ENCODE measurements at places on chromosomes 6 and 20.

DNA sequence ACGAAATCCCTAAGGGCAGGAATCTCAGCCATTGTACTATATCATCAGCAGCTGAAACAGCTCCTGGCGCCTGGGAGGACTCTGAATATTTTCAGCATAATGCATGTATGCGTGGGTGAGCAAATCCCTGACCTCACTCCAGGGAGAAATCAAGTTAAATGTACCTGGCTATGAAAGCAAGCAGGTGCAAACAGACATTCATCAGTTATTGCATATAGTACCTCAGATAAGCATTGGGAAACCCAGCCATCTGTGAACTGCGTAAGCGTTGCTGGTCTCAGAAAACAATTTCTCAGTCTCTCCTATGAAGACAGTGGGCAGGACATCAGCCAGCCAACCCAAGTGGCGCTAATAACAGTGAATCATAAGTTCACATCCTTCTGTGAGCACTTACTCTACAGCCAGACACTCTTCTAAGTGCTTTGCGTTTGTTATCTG, 622.6 kb downstream of the EPM2A start:
- no peak for DNase-seq

- DNase-seq, result no peak
Observed at GRCh38 chr6:25311331-25311840, 32.2 kb downstream of the CARMIL1 start.

GRCh38 chr6:169812257-169812644, 60.8 kb downstream of the ERMARD start:
- no peak for DNase-seq

- no peak for DNase-seq
Observed at GRCh38 chr6:17584241-17584803, 15.8 kb upstream of the FAM8A1 start.

- DNase-seq, result no peak
Observed at GRCh38 chr6:127459231-127459641, at the start of gene KIAA0408. TSS of gene KIAA0408 (minus strand) at chr6:127459389. CDS start at chr6:127453981, 5,408 bp downstream.

GRCh38 chr6:145603424-145603833, 131.9 kb downstream of the EPM2A start:
- no peak for DNase-seq

DNA sequence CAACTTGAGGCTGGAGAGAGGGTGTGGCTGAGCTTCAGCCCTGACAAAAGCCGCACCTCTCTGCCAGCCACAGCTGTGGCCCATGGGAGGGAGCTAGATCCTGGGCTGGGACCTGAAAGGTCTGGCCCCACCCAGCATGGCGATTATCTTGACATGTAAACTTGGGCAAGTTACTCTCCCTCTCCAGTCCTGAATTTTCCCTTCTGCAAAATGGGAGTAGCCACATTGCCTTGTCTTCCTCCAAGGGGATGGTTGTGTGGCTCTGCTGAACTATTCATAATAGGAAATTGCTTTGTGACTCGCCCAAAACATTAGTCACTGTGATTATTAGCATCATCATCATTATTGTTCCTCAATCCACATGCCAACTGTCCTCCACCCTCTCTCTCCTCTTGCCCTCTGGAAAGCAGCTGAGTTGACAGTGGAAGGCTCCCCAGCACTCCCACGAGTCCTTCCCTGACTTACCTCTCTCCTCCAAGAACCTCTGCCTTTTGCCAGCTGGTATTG, 23.0 kb upstream of the RBPJL start:
- DNase-seq, result no peak

DNA sequence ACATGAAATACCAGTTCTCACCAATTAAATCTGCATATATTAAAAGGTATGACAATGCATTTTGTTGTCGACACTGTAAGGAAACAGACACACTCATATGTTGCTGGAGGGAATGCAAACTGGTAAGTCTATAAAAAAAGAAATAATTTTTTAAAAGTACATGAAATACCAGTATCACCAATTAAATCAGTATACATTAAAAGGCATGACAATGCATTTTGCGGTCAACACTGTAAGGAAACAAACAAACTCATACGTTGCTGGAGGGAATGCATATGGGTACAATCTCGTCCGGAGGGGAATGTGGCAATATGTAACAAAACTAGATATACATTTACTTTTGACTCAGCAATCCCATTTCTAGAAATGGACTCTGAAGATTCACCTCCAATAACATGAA, 6.5 kb downstream of the ZNF322 start:
- no peak for DNase-seq

- DNase-seq, result no peak
Observed at GRCh38 chr6:38799529-38800184, 84.5 kb downstream of the DNAH8 start.

GRCh38 chr6:146028252-146028795, 538 bp upstream of the GRM1 start:
- DNase-seq, result no peak

DNA sequence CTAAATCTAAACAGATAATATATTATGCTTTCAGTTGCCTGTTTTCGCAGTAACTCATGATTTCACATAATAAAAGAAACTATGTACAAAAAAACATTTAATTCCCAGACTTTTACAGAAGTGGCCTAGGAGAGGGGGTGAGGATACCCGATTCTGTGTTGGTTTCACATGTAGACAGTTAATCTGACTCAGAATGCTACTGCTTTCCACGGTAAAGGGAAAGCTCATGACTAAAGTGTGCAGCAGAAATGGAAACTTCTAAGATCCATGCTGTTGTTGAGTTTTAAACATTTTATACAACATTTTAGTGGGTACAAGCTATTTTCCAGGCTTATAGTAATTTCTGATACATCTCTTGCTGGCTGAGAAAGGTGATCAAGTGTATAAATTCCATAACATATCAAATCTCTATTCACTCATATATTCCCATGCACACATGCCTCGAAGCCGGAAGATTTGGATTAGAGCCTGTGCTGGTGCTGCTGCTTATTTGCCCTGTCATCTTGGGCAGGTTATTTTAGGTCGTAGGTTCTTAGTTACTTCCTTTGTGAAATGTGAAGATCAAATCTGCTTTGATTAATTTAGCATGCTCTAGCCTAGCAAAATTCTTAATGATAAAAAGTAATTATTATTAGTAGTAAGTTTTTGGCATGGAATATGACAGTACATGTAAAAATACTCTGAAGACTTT, 896.7 kb upstream of the MAP3K7 start:
- DNase-seq, result no peak

- DNase-seq, result no peak
Observed at GRCh38 chr6:145045582-145045981, 689.7 kb downstream of the EPM2A start.

DNA sequence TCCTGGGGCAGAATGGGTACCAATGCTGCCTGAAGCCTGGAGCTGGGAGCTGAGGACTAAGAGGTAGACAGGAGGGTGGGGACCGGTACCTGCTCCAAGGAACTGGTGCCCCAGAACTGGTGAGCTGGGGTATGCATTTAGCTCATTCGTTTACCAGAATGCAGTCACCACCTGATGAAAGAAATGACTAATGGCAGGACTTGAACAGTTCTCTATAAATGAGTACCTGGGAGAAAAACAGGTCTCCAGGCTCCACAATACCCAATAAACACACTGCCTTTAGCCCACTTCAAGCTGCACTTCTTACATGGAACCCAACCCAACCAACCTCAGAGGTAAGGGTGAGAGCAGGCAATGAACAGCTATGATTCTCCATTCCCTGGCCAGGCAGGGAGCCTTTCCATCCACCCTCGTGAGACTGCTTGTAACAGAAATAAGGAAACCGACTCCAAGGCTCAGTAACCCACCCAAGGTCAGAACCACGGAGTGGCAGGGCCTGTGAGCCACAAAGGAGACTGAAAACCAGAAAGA, 15.4 kb downstream of the FKBP1A start:
- no peak for DNase-seq

DNA sequence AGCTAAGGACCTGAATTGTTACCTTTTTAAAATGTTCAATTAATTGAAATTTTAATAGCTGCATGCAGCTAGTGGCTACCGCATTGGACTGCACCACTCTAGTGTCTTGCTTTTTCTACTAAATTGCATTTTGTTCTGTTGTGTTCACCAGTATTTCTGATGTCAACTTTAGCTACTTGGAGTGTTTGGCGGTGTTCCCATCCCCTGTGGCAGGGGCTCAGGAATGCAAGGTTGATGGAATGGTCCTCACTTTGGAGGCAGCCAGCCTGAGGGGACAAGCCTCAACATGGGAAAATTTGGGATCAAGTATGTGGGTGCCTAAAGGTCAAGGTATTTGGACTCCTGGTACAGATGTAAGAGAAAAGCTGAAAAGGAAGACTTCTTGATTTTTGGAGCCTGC, 230.1 kb upstream of the PRND start:
- no peak for DNase-seq

GRCh38 chr6:45758787-45759471, 256.7 kb downstream of the CLIC5 start:
- DNase-seq, result no peak

GRCh38 chr6:40802481-40802880, 215.3 kb upstream of the LRFN2 start:
- DNase-seq, result no peak

GRCh38 chr20:17172836-17173516, 53.9 kb upstream of the PCSK2 start:
- DNase-seq, result no peak

- no peak for DNase-seq
Observed at GRCh38 chr20:47957135-47957534, 171.9 kb upstream of the SULF2 start.

GRCh38 chr6:159481897-159482296, 211.1 kb downstream of the SOD2 start:
- DNase-seq, result no peak

DNA sequence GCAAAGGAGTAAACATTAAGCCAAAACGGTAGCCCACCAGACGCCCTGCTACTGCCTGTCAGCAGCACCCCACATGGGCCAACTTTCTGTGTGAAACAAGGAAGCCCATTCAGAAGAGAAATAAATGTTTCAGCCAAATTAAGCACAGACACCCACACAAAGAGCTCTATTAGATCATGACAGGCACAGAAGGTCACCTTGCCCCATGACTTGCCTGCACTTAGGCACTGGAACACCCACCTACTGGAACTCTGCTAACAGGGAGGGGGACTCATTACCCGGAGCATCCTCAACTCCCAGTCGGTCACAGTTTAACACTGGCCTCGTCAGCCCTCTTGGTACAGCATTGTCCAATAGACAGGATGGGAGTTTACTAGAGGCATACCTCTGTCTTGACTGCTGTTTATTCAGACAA, 31.8 kb downstream of the GFOD1 start:
- DNase-seq, result no peak

- no peak for DNase-seq
Observed at GRCh38 chr6:128807577-128807976, 75.4 kb upstream of the LAMA2 start.

DNA sequence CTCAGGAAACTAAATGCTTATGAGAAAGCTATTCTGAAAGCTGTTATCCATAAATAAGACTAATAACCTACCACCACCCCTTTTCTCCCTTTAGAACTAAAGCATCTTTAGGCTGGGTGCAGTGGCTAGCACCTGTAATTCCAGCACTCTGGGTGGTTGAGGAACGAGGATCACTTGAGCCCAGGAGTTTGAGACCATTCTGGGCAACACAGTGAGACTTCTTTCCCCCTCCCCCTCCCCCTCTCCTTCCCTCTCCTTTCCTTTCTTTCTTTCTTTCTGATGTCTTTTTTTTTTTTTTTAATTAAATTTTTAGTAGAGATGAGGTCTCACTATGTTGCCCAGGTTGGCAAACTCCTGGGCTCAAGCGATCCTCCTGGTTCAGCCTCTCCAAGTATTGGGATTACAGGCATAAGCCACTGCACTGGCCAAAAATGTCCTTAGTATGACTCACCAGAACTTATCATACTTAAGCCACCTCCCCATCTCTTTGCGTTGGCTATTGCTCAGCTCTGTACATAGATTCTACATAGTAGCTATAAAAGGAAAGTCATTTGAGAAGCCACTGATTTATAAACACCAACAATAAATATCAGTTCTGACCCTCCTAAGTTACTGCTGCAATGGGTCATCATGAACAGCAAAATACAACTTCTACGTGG, 54.8 kb upstream of the SPDEF start:
- DNase-seq, result no peak

- no peak for DNase-seq
Observed at GRCh38 chr6:139686308-139686707, 311.9 kb upstream of the CITED2 start.

- no peak for DNase-seq
Observed at GRCh38 chr6:35063701-35064280, 77.3 kb downstream of the TCP11 start.

GRCh38 chr6:16251706-16252105, 13.3 kb downstream of the GMPR start:
- DNase-seq, result no peak

DNA sequence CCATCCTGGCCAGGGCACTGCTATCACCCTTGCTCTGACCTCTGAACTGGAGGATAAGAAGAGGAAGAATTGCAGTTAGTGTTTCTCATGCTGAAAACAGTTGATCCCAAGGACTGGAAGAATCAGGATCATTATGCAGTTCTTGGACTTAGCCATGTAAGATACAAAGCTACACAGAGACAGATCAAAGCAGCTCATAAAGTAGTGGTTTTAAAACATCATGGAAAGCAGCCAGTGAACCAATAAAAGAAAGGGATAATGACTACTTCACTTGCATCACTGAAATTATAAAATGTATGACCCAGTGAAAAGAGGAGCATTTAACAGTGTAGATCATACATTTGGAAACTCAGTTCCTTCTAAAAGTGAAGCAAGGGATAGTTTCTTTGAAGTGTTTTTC, 47.7 kb downstream of the DNAH8 start:
- no peak for DNase-seq

GRCh38 chr6:170368544-170368943, 62.0 kb downstream of the FAM120B start:
- no peak for DNase-seq

- no peak for DNase-seq
Observed at GRCh38 chr6:98487612-98488011, 346.8 kb upstream of the POU3F2 start.

DNA sequence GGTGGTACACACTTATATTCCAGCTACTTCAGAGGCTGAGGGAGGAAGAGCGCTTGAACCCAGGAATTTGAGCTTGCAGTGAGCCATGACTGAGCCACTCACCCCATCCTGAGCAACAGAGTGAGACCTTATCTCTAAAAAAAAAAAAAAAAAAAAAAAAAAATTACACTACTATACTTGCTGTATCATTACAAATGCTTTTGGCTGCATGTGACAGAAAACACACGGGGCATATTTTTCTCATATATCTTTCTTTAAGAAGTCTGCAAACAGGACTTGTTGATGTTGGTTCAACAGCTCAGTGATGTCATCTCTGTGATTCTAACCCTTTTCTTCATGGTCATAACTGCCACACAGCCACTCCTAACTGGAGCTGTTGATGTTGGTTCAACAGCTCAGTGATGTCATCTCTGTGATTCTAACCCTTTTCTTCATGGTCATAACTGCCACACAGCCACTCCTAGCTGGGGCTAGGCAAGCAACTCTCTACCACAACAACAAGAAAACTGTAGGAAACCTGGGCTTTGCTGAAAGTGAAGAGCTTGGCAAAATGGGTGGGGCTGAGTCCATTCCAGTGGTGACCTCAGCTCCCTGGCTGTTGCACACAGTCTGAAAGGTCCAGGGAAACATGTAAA, 19.8 kb downstream of the MTFR2 start:
- DNase-seq, result no peak

- no peak for DNase-seq
Observed at GRCh38 chr20:5096463-5096862, 23.3 kb downstream of the PCNA start.
